A549 treated with DMSO at 1 μM for 4 hours (cell line): ENCODE measurements at places on chromosomes 5 and 9. TPM values are rescaled to one million over a fixed set of nuclear protein-coding genes. Genes with fewer than 3 reads are reported as not detected.

The PCDHGA10 gene
- total RNA-seq, result 0.03 TPM in 1 of 5 replicates, not detected in the others

The IL4 gene
- not detected in 5 replicates for total RNA-seq

The RMI1 gene
- total RNA-seq, result 10.5 to 15.2 TPM (median 12.5 TPM) in 5 replicates

The PCDHA1 gene
- total RNA-seq, result 0.10 to 0.19 TPM (median 0.16 TPM) in 5 replicates

The SPATA31E1 gene
- 0.04 TPM in 1 of 5 replicates, not detected in the others for total RNA-seq

The RNF183 gene
- total RNA-seq, result 0.20 TPM in 1 of 5 replicates, not detected in the others

The SCGB3A1 gene
- not detected in 5 replicates for total RNA-seq

The C8G gene
- 0.71 to 1.5 TPM (median 1.1 TPM) in 5 replicates for total RNA-seq

The FCHO2 gene
- total RNA-seq, result 8.9 to 15.4 TPM (median 13.9 TPM) in 5 replicates

The TAF7 gene
- total RNA-seq, result 67.8 to 84.2 TPM (median 73.3 TPM) in 5 replicates

The SMIM33 gene
- not detected in 5 replicates for total RNA-seq

The RANBP17 gene
- total RNA-seq, result 2.5 to 3.8 TPM (median 3.2 TPM) in 5 replicates

The ZCCHC10 gene
- total RNA-seq, result 27.0 to 34.7 TPM (median 30.1 TPM) in 5 replicates

The ANKRD18B gene
- total RNA-seq, result 5.0 to 10.1 TPM (median 8.4 TPM) in 5 replicates

The KCNV2 gene
- total RNA-seq, result not detected in 5 replicates

The TXNDC8 gene
- total RNA-seq, result not detected in 5 replicates

The PROB1 gene
- 0.28 to 0.37 TPM (median 0.33 TPM) in 5 replicates for total RNA-seq

The TSLP gene
- not detected in 5 replicates for total RNA-seq

The BARHL1 gene
- total RNA-seq, result 0.06 TPM in 1 of 5 replicates, not detected in the others

The RFESD gene
- total RNA-seq, result 2.6 to 3.5 TPM (median 3.2 TPM) in 5 replicates
